ENCODE measurements at places on chromosomes 13 and 19.

DNA sequence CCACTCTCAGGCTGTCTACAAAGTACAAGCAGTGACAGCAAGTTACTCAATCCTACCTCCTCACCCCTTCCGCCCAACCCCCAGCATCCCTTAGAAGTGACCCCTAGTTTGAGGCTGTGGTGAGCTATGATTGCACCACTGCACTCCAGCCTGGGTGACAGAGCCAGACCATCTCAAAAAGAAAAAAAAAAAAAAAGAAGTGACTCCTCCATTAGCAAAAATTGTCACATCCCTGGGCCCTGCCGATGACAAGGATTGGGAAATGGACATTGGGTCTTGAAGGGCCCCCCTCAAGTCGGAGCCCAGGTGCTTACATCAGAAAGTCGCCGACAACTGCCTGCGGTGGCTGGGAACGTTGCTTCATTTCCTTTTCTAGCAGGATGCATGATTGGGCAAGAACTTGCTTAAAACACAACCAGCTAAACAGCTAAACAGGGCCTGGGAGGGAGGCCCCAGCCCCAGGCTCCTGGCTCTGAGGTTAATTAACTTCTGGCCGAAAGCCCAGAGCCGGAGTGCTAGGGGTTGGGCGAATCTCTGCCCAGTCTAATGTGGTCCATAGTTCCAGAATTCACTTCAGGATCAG is 15.3 kb downstream of the RAB3D start:
- DNase-seq = peak; percentile 86

- no peak for DNase-seq
Measured at GRCh38 chr13:87128036-87128435, 543.1 kb upstream of the SLITRK5 start.

DNA sequence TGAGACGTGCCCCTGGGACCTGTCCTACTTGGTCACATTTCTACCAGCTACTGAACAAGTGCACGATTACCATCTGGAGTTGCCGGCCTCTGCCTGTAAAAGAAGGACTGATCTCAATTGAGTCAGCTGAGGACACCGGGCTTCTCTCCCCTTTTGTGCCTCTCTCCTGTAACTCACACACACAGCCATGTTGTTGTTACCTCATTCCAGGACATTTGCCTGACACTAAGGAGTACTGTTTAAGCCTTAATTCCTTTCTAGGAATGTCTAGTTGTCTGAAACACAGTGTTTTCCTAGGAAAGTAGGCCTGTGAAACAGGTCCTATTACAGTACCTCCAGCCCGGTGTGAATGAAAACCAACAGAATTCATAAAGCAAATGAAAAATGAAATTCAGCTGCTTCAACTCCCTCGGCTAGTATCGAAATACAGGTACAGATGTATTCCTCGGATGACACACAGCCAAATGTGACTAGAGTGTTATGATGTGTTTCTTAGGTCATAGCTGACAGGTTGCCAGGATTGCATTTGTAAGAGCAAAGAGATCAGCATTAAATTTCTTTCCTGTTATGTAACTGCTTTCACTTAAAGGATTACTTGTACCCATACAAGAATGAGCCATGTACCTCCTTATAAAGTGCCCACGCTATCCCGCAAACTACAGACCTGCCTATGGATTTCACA is 152.0 kb upstream of the IRS2 start:
- no peak for DNase-seq

- DNase-seq = no peak
Measured at GRCh38 chr13:33846303-33847062, 28.5 kb downstream of the RFC3 start.

DNA sequence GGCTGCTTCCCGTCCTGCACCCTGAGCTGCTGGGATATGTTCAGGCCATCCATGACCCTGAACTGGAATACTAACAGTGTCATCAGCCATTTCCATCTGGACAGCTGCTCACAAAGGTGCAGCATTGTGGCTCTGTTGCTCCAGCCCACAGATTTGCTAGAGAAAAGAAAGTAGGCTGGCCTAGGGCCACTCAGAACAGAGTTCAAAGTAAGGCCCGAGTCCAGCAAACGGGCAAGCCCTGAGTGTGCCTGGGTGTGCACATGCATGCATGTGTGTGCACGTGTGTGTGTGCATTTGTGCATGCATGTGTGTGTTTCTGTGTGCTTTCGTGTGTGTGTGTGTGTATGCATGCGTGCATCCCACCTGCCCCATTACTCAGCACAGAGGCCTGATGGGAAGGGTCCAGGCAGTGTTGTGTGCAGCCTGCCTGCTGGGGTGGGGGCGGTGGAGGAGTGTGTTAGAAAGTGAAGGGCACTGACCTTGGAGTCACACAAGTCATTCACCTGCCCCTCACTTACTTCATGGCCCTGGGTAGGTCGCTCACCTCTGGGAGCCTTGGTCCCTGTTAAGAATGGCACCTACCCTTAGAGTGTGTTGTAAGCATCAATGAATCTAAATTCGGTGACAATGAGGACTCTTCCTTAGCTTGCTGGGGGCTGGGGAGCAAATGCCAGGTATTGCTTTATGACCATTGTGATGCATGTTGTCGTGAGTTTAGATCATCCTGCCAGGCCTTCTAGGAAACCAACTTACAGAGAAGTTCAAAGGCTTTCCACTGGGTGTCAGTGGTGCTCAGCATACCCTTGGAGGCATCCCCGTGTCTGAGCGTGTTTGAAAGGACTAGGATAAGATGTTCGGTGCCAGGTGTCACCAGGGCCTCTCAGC is 53.2 kb downstream of the GPR12 start:
- no peak for DNase-seq

DNA sequence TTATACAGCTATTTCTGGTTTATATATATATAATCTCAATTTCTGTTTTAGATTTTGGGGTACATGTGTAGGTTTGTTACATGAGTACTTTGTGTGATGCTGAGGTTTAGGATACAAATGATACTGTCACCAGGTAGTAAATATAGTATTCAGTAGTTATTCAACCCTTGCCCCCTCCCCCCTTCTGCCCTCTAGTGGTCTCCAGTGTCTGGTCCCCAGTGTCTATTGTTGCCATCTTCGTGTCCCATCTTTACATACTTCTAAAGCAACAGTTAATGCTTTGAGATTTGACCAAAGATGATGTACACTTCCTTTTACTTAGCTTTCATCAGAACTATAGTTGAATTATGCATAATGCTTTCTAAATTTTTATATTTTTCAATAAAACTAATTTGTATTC is 1623.4 kb upstream of the PRR20A start:
- no peak for DNase-seq

DNA sequence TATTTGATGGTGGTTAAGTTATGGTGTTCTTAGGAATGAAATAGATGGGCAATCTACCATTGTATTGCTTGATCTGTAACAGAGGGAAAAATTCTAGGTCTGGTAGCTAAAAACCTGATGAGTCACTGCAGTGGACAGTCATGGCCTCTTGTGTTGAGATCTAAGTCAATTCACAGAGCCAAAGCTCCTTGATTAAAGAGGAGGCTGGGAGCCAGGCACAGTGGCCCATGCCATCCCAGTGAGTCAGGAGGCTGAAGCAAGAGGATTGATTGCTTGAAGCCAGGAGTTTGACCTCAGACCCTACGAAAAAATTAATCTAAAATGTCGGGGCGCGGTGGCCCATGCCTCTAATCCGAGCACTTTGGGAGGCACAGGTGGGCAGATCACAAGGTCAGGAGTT is 67.1 kb upstream of the KPNA3 start:
- DNase-seq = no peak

GRCh38 chr19:47430041-47430802 is 10.9 kb upstream of the MEIS3 start:
- DNase-seq = no peak

GRCh38 chr13:28630869-28631268 is 28.1 kb upstream of the POMP start:
- no peak for DNase-seq

DNA sequence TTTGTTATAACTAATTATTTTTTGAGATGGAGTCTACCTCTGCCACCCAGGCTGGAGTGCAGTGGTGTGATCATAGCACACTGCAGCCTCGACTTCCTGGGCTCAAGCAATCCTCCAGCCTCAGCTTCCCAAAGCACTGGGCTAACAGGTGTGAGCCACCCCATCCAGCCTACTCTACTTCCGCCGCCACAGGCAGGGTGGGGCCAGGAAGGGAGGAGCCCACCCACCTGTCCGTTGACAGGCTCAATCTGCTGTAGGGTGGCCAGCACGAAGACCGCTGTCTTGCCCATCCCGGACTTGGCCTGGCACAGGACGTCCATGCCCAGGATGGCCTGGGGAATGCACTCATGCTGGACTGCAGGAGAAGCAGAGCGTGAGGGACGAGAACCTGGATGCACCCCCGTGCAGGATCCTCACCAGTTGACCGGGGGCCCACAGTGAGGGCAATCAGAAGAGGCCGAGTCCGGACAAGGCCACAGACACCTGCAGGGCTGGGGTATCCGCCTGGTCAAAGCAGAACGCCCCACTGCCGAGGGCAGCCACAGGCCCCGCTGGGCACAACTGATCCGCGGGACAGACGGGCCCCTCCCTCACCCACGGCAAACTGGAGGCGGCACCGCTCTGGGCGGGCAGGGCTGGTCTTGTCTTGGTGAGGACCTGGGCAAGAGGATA is 6.7 kb downstream of the DDX39A start:
- DNase-seq = no peak

DNA sequence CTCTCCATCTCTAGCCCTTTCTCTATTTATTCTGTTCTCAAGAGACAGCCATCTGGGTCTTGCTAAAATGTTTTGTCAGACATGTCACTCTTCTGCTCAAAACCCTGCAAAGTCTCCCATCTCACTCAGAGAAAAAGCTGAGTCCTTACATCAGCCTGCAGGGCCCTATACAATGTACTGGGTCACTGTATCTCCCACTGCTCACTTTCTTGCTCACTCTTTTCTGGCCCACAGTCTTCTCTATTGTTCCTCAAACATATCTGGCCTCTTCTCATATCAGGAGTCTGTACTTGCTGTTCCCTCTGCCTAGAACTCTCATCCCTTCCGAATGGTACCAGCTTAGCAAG is 189.2 kb downstream of the ENOX1 start:
- no peak for DNase-seq

DNA sequence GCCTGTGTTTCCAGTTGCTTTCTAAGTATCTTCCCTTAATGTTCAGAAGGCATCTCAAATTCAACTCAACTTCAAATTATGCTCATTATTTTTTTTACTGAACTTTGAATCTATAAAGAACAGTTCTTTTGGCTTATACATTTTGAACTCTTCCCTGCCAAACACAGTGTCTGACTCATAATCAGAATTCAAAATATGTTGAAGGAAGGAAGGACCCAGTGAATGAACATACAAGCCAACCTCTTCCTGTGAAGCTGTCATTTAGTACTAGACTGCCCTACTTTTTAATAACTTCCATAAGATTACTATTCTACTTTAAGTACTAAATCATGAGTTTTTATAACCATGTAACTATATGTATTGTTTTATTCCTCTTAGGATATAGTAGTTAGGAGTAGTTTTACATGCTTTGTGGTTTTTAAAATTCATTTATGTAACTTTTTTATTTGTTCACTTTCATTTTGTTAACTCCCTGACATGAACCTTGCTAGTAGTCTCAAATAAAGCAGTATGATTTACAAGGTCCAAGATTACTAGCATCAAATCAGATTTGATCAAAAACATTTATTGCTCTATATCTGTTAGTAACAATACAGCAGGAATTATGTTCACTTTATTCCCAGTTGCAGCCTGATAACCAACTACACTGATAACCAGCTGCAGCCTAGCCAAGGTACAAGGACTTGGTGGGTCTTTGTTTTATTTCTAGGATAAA is 6.4 kb downstream of the NUDT15 start:
- no peak for DNase-seq

GRCh38 chr13:60620611-60621395 is 223.8 kb downstream of the TDRD3 start:
- no peak for DNase-seq

- DNase-seq = no peak
Measured at GRCh38 chr13:44176173-44176572, 197.5 kb upstream of the SERP2 start.

- DNase-seq = no peak
Measured at GRCh38 chr19:42301646-42302203, at the start of gene PRR19. Gene PRR19 (plus strand): TSS chr19:42302132. CDS start chr19:42309585, 7,453 bp downstream.

DNA sequence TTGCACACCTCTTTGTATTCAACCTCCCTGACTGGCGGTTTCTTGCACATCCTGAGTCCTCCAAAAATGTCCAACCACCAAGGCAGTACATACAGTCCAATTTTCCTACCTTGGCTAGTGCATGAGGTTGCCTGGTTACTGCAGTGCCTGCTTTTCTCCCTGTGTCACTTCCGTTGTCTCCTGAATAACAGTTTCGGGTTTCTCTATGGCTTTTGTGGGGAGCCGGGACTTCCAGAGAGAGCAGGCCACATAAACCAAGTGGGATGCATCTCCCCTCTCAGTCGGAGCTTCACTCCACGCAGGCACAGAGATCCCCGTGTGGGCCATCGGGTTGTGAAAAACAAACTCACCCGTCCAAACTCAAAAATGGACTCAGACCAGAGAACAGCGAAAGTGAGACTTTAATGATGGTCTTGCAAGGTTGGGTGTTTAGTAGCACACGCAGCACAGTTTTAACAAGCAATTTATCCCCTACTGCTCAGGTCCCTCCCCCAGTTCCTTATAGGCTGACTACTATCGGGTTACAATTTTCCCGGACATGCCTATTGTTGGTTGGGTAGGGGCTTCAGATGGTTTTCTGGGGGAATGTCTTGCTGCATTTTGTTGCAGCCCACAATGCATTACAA is 173.1 kb downstream of the POU4F1 start:
- DNase-seq = no peak

- no peak for DNase-seq
Measured at GRCh38 chr13:111518161-111518792, 197.8 kb downstream of the TEX29 start.

- no peak for DNase-seq
Measured at GRCh38 chr13:46404733-46405100, 17.7 kb upstream of the RUBCNL start.

DNA sequence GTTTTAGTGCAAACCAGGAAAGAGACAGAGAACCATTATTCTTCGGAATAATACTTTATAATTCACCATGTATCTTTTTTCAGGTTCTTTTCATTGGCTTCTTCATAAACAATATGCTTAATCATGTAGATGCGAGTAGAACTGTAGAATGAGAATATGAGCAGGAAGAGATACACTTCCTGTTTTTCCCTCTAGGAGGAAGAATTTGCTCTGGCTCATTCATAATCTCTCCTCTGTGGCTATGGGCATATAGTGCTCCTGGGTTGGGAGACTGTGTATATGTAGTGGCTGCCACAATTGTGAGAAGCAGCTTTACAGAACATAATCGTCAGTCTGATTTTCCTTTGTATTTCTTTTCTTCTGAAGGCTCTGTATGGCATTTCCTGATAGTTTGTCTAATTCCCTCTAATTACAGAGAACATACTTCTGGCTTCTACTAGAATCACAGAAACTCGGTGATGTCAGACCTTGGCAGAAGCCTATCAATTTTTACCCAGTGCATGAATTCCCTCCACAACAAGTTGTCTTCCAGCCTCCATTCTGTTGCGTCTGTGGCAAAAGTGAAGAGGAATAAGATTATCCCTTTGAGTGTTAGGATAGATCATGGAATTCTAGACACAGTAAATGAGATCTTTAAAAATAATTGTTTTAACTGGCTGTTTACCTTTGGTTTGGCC is 2.9 kb upstream of the DCLK1 start:
- DNase-seq = no peak

- no peak for DNase-seq
Measured at GRCh38 chr19:48370955-48371354, 6.8 kb downstream of the SYNGR4 start.

Measured in coronary artery (tissue), 2 donors.